Activated T-cell treated with anti-CD3 and anti-CD28 coated beads, Interleukin-2, amount 50 U/mL, for 72 hours (primary cell): ENCODE measurements at places on chromosomes 5 and 9.

- no peak overlapping the region for H3K4me3 ChIP-seq
- peaks cover 12% of the 10 kb centered on the region for H3K36me3 ChIP-seq
- H3K27me3 ChIP-seq, result no peaks in the 10 kb centered on the region
Observed at GRCh38 chr5:39005566-39006232, 68.5 kb downstream of the RICTOR start.

DNA sequence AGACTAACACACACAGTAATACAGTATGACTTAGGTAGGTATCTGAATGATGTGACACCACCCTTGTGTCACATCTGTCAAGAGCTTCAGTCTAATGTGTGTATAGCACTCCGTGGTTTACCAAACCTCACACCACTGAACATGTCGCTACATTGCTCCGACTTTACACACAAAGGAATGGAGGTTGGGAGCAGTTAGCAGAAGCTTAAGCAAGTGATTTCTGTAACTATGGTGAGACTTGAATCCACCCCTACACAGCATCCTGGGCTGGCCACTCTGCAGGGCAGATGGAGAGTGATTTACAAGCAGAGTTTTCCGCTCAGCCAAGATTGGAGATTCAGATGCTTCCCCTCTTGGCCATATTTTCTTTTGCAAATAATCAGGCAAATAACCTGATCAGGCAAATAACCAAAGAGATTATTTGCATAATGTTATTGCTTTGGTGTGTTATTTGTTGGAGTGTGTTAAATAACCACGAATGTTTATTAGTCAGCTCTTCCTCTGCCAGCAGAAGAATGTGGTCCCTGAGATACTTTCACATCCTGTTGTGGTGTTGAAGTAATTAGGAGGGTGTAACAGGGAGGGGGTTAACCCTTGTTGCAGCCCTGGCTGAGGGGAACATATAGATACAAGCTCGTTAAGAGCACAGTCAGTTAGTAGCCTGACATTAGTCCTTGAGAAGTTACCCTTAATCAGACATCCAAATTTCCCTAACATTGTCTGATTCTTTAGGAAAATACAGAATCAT, 92.8 kb downstream of the SNX18 start:
- H3K27ac ChIP-seq, result peak overlapping the region; percentile 1
- H3K4me1 ChIP-seq, result peaks cover 20% of the 10 kb centered on the region
- H3K36me3 ChIP-seq, result peaks cover 3% of the 10 kb centered on the region
- peak; percentile 39 for DNase-seq
- peak overlapping the region; percentile 16 for H3K4me3 ChIP-seq

DNA sequence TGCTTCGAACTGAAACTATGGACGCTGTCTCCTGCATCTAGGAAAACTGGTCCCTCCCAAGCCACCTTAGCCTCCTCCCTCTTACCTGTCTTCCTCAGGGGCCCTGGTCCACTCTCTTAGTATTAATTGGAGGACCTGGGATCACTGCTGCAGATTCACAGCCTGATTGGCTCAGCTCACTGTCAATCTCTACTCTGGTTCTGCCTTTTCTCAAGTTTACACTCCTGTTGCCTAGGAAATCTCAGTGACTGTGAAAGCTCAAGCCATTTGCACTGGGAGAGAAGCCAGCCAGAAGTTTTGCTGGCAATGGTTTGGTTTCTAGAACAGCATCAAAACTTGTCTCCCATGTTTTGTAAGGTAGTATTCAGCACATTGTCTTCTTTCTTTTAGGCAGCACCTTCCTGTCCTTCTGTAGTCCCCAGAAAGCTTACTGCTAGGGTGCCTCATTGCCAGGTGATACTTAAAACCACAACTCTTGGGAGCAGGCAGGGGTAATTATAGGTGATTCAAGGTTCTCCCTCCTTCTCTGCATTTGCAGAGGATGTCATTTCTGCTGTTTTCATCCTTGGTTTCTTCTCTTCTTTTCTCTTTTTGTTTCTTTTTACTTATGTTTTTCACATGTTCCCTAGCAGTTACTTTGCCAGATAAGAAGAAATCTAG, at the start of gene CAPSL:
CAPSL (minus strand) TSS at position 55 of the 660 bp plus-strand sequence. CDS start 17,502 bp downstream, outside the sequence.
- no peak within 1 kb of the TSS for H3K4me3 ChIP-seq
- H3K4me1 ChIP-seq, result peaks cover 8% of the 10 kb centered on the region
- H3K36me3 ChIP-seq, result no peaks in the 10 kb centered on the region
- H3K27ac ChIP-seq, result no peak within 1 kb of the TSS

DNA sequence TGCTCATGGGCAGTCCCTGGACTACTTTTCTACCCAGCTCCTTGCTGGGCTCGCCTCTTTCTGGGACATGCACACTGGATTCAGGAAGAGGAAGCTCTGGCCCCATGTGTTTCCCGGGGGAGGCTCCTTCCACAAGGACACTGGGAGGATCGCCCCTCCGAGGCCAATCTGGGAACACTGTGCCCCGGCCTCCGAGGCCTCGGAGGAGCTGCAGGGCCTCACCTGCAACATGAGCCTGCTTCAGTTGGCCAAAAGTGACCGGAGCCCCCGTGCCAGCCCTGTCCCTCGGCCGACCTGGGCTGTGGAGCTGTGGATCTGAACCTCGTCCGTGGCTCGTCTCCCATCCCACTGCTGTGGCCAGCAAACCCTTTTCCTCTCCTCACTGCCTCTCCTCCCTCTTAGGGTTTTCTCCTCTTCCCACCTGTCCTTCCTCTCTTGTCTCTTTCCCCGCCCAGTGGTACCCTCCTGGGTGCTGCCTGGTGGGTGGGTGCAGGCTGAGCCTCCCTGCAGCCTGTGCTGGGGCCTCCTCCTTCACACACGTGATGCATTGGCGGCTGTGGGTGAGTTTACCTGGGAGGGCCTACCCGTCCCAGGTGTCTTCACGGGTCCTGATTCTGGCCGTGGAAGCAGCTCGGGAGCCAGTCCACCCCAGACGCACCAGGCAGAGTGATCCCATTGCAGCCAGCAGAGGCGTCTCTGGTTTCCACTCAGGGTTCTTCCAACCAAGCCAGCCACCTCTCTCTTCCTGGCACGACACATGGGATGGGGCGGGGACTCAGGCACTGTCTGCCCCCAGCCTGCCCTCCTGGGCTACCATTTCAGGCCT, 241.8 kb downstream of the CACNA1B start:
- no peak overlapping the region for H3K27ac ChIP-seq
- DNase-seq, result no peak
- H3K4me1 ChIP-seq, result no peaks in the 10 kb centered on the region
- H3K4me3 ChIP-seq, result no peak overlapping the region
- H3K36me3 ChIP-seq, result no peaks in the 10 kb centered on the region

DNA sequence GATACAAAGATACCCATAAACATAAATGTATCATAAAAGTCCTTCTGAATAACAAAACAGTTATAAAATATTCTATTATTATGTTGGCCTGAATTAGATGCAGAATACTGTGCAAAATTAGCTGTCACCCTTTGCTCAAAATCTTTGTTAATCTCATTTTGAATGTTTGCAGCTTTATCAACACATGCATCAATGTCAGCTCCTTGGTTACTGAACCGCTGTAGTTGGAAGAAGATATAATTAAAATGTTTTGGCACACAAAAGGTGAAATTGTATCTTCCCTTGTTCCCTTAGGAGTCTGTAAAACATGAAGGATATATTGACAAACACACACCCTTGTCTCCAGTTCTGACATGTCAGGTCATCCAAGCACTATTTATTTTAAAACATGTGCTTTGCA, 146.3 kb upstream of the POU5F2 start:
- peaks cover 7% of the 10 kb centered on the region for H3K4me1 ChIP-seq
- H3K36me3 ChIP-seq, result no peaks in the 10 kb centered on the region
- H3K4me3 ChIP-seq, result no peak overlapping the region
- no peak for DNase-seq
- no peaks in the 10 kb centered on the region for H3K27me3 ChIP-seq
- H3K27ac ChIP-seq, result no peak overlapping the region

- no peak overlapping the region for H3K4me3 ChIP-seq
- H3K4me1 ChIP-seq, result no peaks in the 10 kb centered on the region
- no peak overlapping the region for H3K27ac ChIP-seq
- H3K27me3 ChIP-seq, result peaks cover 57% of the 10 kb centered on the region
- H3K36me3 ChIP-seq, result no peaks in the 10 kb centered on the region
Observed at GRCh38 chr5:175752826-175753535, 95.1 kb downstream of the HRH2 start.
